ENCODE measurements at places on chromosomes 16 and 17. TPM values are rescaled to one million over a fixed set of nuclear protein-coding genes. Genes with fewer than 3 reads are reported as not detected.
A peak's percentile ranks its signal among the peaks of the same experiment; 100 is the strongest.

GRCh38 chr16:67663151-67663876 is 2.6 kb downstream of the PARD6A start:
- no peak overlapping the region for H3K27ac ChIP-seq
- no peak overlapping the region for H3K4me3 ChIP-seq
- DNase-seq: peak; percentile 52
- peaks cover 8% of the 10 kb centered on the region for H3K36me3 ChIP-seq
- H3K27me3 ChIP-seq: no peaks in the 10 kb centered on the region

- H3K36me3 ChIP-seq: no peaks in the 10 kb centered on the region
- no peak for DNase-seq
- H3K27me3 ChIP-seq: no peaks in the 10 kb centered on the region
- H3K4me3 ChIP-seq: no peak overlapping the region
- no peak overlapping the region for H3K27ac ChIP-seq
Observed at GRCh38 chr16:87791295-87792204, 25.8 kb upstream of the KLHDC4 start.

HS3ST6 gene
- total RNA-seq: not detected

GRCh38 chr16:72317446-72317845 is 145.5 kb upstream of the PMFBP1 start:
- no peak for DNase-seq
- no peak overlapping the region for H3K4me3 ChIP-seq
- no peak overlapping the region for H3K27ac ChIP-seq

GRCh38 chr17:38544175-38544838 is 61.4 kb downstream of the SRCIN1 start:
- H3K27me3 ChIP-seq: peaks cover 12% of the 10 kb centered on the region
- no peak for DNase-seq
- no peaks in the 10 kb centered on the region for H3K4me1 ChIP-seq
- no peak overlapping the region for H3K27ac ChIP-seq
- no peak overlapping the region for H3K4me3 ChIP-seq

GRCh38 chr16:26175944-26176343 is 484.2 kb downstream of the HS3ST4 start:
- H3K36me3 ChIP-seq: no peaks in the 10 kb centered on the region
- H3K27ac ChIP-seq: no peak overlapping the region
- peaks cover 6% of the 10 kb centered on the region for H3K4me1 ChIP-seq
- H3K4me3 ChIP-seq: no peak overlapping the region

DNA sequence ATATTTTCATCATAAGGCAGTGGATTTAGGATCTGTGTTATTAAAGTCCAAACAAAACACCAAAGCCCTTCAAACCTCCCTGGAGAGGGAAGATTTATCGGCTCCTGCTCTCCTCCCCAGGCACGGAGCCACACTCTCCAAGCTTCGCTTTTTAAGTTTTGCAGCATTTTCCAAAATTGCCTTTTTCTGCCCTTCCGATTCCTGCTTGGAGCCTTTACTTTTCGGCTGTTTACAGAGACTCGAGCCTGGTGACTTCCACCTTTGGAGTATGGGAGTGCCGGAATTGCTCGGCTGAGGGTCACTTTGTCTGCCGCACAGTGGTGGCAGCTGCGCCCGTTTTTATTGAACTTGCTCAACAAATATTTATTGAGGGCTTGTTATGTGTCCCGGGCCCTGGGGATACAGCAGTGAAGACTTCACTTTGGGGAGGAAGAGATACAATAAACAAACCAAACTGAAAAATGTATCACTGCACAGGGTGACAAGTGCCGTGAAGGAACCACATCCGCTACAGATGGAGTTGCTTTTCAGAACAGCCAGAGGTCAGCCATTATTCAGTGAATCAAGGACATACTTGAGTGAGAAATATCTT is 185.5 kb downstream of the NTN1 start:
- no peak overlapping the region for H3K4me3 ChIP-seq
- no peaks in the 10 kb centered on the region for H3K36me3 ChIP-seq
- no peak overlapping the region for H3K27ac ChIP-seq
- peaks cover 10% of the 10 kb centered on the region for H3K27me3 ChIP-seq

TNFSF13 gene
- total RNA-seq: 7.3 TPM

NACA2 gene
- not detected for total RNA-seq

DNA sequence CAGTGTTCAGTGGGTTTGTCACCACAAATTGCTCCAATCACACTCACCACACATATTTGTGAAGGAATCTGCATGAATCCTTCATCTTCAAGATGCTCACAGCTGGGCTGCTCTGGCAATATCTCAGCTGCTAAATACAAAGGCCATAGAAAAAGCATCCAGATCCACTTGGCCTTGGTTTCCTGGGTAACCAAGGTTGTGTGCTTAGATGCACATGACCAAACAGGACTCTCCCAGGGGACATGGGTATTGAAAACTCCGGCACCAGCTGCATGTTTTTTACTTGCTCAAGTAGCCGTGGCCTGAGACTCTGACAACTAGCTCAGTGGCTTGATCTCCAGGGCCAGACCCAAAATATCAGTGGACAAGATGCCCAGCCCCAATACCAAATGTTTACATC is 131.3 kb downstream of the CBLN1 start:
- no peaks in the 10 kb centered on the region for H3K36me3 ChIP-seq
- H3K4me1 ChIP-seq: no peaks in the 10 kb centered on the region

GRCh38 chr17:19677736-19678379 is 29.3 kb downstream of the ALDH3A2 start:
- no peak overlapping the region for H3K4me3 ChIP-seq
- no peaks in the 10 kb centered on the region for H3K4me1 ChIP-seq
- no peak overlapping the region for H3K27ac ChIP-seq

DNA sequence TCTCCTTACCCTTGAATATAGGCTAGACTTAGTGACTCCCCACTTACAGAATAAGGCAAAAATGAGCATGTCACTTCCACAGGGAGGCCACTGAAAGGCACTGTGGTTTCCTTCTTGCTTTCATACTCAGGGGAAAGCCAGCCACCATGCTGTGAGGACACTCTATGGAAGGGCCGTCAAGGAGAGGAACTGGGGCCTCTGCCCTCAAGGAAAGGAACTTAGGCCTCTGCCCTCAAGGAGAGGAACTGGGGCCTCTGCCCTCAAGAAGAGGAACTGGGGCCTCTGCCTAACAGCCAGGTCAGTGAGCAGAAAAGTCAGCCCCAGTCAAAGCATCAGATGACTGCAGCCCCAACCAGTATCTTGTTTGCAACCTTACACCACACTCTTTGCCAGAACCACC is 30.1 kb downstream of the VPS35 start:
- peak overlapping the region; percentile 40 for H3K27ac ChIP-seq
- peak; percentile 16 for DNase-seq
- H3K4me3 ChIP-seq: no peak overlapping the region
- H3K36me3 ChIP-seq: peaks cover 27% of the 10 kb centered on the region

LRRC46 gene
- 0.68 TPM for total RNA-seq

DNA sequence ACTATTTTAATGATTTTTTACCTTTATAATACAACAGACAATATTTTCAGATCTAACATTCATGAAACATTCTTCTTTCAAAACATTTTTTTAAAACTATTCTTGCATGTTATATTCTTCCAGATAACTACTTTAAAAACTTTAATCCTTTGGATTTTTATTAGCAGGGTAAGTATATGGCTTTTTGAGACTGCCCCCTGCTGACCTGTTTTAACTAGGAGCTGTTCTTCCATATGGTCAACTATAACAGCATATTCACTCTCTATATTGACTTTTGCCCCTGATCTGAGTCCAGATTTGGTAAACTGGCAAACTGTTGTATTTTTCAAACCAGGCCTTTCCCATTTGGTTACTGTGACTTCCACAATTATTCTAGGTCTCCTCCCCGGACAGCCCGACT is 16.5 kb downstream of the ZNF18 start:
- H3K4me3 ChIP-seq: no peak overlapping the region
- H3K27ac ChIP-seq: no peak overlapping the region
- H3K4me1 ChIP-seq: no peaks in the 10 kb centered on the region
- no peaks in the 10 kb centered on the region for H3K27me3 ChIP-seq

ATXN2L gene
- 308 TPM for total RNA-seq

GRCh38 chr16:50585331-50585776 is 37.2 kb downstream of the NKD1 start:
- H3K27ac ChIP-seq: no peak overlapping the region
- H3K4me1 ChIP-seq: peaks cover 24% of the 10 kb centered on the region
- H3K4me3 ChIP-seq: no peak overlapping the region
- no peak for DNase-seq
- peaks cover 3% of the 10 kb centered on the region for H3K36me3 ChIP-seq

DNA sequence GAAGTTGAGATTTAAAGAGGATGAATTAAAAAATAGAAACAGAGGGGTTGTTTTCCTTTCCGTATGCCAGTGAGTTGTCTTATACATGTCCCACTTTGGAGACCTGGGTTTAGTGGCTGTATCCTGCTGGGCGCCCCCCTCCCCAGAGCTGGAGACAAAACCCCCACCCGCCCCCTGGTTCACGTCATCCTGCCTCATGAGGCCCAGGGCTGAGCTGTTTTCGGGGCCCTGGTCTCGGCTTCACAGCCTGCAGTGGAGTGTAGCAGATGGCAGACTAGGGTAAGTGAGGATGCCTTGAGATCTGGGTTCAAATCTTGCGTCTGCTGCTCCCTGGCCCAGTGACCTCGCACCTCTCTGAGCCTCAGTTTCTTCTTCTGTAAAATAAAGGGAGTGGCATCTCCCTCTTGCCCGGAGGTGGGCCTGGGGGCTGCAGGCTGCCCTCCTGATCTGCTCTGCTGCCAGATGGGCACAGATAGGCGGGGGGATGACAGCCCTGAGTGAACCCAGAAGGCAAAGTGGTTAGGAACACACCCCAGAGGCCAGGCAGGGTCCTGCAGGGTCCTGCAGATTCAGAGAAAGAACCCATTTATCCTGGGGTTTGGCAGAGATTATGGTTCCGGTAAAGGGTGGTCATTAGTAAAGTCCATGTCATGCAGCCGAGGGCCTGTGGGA is 45.1 kb downstream of the SOCS3 start:
- H3K36me3 ChIP-seq: no peaks in the 10 kb centered on the region
- no peak for DNase-seq
- peak overlapping the region; percentile 61 for H3K4me3 ChIP-seq
- H3K27me3 ChIP-seq: no peaks in the 10 kb centered on the region

- H3K27ac ChIP-seq: peak overlapping the region; percentile 67
- peak; percentile 48 for DNase-seq
- H3K4me1 ChIP-seq: peaks cover 15% of the 10 kb centered on the region
- peaks cover 9% of the 10 kb centered on the region for H3K36me3 ChIP-seq
Observed at GRCh38 chr17:82848022-82848592, 8.3 kb upstream of the ZNF750 start.

- no peaks in the 10 kb centered on the region for H3K4me1 ChIP-seq
- no peak overlapping the region for H3K4me3 ChIP-seq
- no peaks in the 10 kb centered on the region for H3K27me3 ChIP-seq
- DNase-seq: no peak
- H3K36me3 ChIP-seq: peaks cover 7% of the 10 kb centered on the region
- H3K27ac ChIP-seq: no peak overlapping the region
Observed at GRCh38 chr16:58011652-58012051, 10.4 kb downstream of the USB1 start.

DNA sequence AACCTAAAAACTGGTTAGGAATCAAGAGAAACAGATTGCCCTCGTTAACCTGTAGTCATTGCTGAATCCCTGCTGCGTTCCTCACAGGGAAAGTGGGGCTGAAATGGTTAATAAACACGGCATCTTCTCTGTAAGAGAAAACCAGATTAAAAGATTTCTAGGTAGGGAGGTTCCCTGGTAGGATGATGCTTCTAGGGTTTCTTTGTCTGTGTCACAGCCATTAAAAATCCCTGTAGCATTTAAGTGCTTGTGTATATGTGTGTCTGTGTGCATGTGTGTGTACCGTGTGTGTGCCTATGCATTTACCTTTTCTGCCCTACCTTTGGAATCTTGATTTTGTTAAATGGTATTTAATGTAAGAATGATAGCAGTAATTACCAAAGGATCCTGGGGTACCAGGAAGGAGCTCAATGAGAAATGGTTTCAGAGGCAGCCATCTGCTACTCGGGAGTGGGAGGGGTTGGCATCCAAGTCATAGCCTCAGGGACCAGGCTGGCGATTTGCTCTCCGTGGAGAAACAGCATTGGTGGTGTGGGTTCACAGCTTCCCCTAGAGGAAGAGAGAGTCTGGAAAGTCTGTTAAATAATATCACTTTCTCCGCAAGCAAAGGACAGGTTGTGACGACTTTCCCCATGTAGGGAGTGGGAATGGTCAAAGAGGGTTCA is 177.1 kb downstream of the HS3ST4 start:
- H3K4me1 ChIP-seq: no peaks in the 10 kb centered on the region
- H3K36me3 ChIP-seq: no peaks in the 10 kb centered on the region

SLC12A3 gene
- not detected for total RNA-seq

DNA sequence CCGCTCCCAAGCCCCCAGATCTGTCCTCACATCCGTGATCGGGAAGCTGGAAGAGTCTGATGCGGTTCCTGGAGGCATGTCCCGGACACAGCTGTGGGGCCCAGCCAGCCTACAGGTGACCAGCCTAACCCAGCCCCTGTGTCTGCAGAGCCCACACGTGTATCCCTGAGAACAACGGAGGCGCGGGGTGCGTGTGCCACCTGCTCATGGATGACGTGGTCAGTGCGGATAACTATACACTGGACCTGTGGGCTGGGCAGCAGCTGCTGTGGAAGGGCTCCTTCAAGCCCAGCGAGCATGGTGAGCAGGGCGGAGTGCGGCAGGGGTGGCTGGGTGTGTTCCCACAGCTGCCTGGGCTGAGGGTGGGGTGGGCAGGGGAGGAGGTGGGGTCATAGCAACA is 30.9 kb downstream of the IL4R start:
- H3K4me3 ChIP-seq: no peak overlapping the region
- peaks cover 78% of the 10 kb centered on the region for H3K36me3 ChIP-seq
- H3K27ac ChIP-seq: peak overlapping the region; percentile 34
- H3K4me1 ChIP-seq: peaks cover 1% of the 10 kb centered on the region
- no peak for DNase-seq

DNA sequence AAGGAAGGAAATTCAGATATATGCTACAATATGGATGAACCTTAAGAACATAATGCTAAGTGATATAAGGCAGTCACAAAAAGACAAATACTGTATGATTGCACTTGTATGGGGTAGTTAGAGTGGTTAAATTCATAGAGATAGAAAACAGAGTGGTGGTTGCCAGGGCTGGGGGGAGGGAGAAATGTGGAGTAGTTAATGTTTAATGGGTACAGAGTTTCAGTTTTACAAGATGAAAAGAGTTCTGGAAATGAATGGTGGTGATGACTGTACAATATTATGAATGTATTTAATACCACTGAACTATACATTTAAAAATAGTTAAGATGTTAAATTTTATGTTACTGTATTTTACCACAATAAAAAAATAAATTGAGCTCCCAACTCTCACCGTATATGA is 157.9 kb downstream of the TOX3 start:
- no peak overlapping the region for H3K27ac ChIP-seq
- no peaks in the 10 kb centered on the region for H3K36me3 ChIP-seq
- no peak for DNase-seq
- no peaks in the 10 kb centered on the region for H3K4me1 ChIP-seq
- no peak overlapping the region for H3K4me3 ChIP-seq

DNA sequence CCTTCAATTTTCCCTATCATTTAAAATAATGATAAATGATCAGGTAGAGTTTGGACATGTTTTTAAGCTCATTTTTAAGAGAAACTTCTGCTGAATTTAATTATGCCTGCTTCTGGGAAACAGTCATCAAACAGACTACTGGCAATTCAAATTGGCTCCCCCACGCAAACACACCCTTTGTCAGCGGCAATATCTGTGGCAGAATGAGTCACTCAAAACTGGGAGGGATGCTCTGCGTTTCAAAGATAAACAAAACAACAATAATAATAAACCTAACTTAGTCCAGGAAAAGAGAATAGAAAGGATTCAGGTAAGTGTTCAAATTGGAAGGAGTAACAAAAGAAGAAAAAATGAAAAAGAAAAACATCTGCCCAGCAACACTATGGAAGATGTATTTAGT is 108.1 kb upstream of the ERCC4 start:
- peaks cover 20% of the 10 kb centered on the region for H3K27me3 ChIP-seq
- H3K36me3 ChIP-seq: no peaks in the 10 kb centered on the region
- H3K4me1 ChIP-seq: no peaks in the 10 kb centered on the region
- H3K27ac ChIP-seq: no peak overlapping the region
